ENCODE measurements at places on chromosomes 6 and 20.

- DNase-seq, result no peak
Measured at GRCh38 chr6:127190552-127190951, 72.1 kb downstream of the RSPO3 start.

- DNase-seq, result no peak
Measured at GRCh38 chr20:43774754-43775153, 48.0 kb upstream of the GTSF1L start.

DNA sequence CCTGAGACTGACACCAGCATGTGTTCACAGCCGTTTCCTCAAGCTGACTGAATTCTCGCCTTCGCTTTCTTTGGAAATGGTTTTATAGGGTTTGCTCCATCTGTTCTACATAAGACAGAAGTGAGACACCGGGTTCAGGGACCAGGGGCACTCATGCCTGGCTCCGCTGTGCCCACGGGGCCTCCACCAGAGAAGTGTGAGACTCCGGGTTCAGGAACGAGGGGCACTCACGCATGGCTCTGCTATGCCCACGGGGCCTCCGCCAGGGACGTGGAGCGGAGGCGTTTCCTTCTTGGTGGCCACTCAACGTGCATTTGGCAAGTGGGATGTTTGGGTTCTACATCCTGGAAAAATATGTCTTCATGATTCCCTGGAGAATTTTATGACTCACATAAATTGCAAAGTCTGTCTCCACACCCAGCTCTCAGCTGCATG is 106.6 kb downstream of the RNASET2 start:
- DNase-seq, result no peak

DNA sequence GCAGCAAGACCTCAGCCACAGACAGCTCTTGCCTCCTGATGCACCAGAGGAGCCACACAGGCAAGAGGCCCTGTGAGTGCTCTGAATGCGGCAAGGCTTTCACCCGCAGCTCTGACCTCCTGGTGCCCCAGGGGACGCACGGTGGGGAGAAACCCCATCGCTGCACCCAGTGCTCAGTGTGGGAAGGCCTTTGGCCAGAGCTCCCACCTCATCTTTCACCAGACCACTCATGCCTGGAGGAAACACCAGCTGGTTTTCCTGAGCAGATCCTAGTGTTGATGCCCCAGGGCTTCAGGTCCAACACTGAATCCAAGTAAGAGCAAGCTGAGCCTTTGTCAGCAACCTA is 37.0 kb upstream of the XRN2 start:
- no peak for DNase-seq
